ENCODE measurements at places on chromosomes 6 and 20.

GRCh38 chr6:40407239-40407638 is 179.9 kb downstream of the LRFN2 start:
- no peak for DNase-seq

DNA sequence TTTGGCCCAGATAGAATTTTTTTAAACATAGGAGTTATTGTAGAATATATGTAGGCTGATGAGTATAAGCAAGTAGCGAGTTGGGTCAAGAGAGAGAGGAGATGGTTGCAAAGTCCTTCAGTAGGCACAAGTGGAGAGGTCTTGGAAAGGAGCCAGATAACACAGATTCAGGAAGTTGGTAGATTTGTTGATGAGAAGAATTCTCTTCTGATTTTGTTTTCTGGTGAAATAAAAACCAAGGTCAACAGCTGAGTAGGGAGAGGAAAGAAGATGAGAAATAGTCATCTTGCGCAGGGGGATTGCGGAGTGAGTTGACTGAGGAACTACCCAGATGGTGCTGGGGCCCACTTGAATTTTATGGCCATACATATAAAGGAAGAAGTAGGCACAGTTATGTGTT is 17.4 kb upstream of the CD83 start:
- DNase-seq = no peak

- no peak for DNase-seq
These were observed 849.9 kb upstream of the EYS start for GRCh38 chr6:66556936-66557335.

GRCh38 chr6:75766387-75766786 is 17.3 kb downstream of the MYO6 start:
- no peak for DNase-seq

DNA sequence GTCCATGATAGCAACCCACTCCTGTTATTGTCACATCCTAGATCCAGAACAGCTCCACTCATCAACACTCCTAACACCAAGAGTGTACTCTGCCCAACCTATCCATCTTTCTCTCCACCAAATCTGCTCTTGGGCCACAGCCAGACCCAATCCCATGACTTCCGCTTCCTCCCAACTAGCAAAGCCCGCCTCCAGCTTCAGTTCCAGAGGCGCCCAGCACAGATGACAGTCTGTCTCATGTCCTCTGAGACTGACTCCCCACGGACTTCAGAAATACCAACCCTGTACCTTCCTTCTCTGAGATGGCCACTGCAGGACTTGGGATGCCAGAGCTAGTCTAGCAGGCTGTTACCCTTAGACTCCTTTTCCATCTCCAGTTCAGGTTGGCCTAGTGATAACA is 48.6 kb downstream of the DTNBP1 start:
- no peak for DNase-seq

- no peak for DNase-seq
These were observed 37.0 kb downstream of the SYTL3 start for GRCh38 chr6:158686791-158687381.

GRCh38 chr6:90406142-90406794 is 109.6 kb upstream of the BACH2 start:
- DNase-seq = no peak

GRCh38 chr6:168152306-168152963 is 73.4 kb upstream of the FRMD1 start:
- no peak for DNase-seq

GRCh38 chr20:10984294-10984693 is 310.5 kb upstream of the JAG1 start:
- DNase-seq = no peak
